Aortic smooth muscle cell (primary cell): ENCODE measurements at places on chromosomes 1 and 21. TPM values are rescaled to one million over a fixed set of nuclear protein-coding genes. Genes with fewer than 3 reads are reported as not detected.

FCRL5 gene
- not detected in 2 replicates for total RNA-seq

LINGO4 gene
- total RNA-seq, result not detected in 2 replicates

PBX1 gene
- total RNA-seq, result 53.0 and 60.5 TPM in 2 replicates

MCM3AP gene
- 78.2 and 83.1 TPM in 2 replicates for total RNA-seq

TRAF3IP3 gene
- total RNA-seq, result not detected in 2 replicates

CLCA1 gene
- not detected in 2 replicates for total RNA-seq

CDK18 gene
- total RNA-seq, result 0.26 and 0.31 TPM in 2 replicates

GPR157 gene
- total RNA-seq, result 2.5 and 2.8 TPM in 2 replicates

IGSF3 gene
- 0.25 and 0.53 TPM in 2 replicates for total RNA-seq

ANGPTL3 gene
- not detected in 2 replicates for total RNA-seq

SLC5A9 gene
- total RNA-seq, result not detected in 2 replicates

B3GALT5 gene
- under 0.01 TPM in 2 replicates for total RNA-seq

STYXL2 gene
- total RNA-seq, result under 0.01 TPM in 1 of 2 replicates, not detected in the other

SCMH1 gene
- total RNA-seq, result 8.9 and 14.6 TPM in 2 replicates

S100A11 gene
- 75.0 and 86.0 TPM in 2 replicates for total RNA-seq

RHCE gene
- 0.79 and 0.81 TPM in 2 replicates for total RNA-seq

FCGR3A gene
- not detected in 2 replicates for total RNA-seq

FCRL4 gene
- total RNA-seq, result not detected in 2 replicates

SHISAL2A gene
- total RNA-seq, result not detected in 2 replicates

CD53 gene
- not detected in 2 replicates for total RNA-seq

BARHL2 gene
- not detected in 2 replicates for total RNA-seq

GPR153 gene
- total RNA-seq, result 7.9 and 11.4 TPM in 2 replicates

GPX7 gene
- 36.6 and 39.1 TPM in 2 replicates for total RNA-seq

PTGFR gene
- 30.3 and 37.7 TPM in 2 replicates for total RNA-seq

KCNC4 gene
- 1.1 TPM in 2 replicates for total RNA-seq

SLC44A5 gene
- 1.7 and 2.1 TPM in 2 replicates for total RNA-seq

LYST gene
- total RNA-seq, result 32.9 and 34.2 TPM in 2 replicates

SPRR4 gene
- not detected in 2 replicates for total RNA-seq

MX2 gene
- total RNA-seq, result 0.44 and 0.92 TPM in 2 replicates
